CD8-positive, alpha-beta T cell (primary cell): ENCODE measurements at places on chromosomes 3 and 15. TPM values are rescaled to one million over a fixed set of nuclear protein-coding genes. Genes with fewer than 3 reads are reported as not detected.

Gene TMEM89
- total RNA-seq = not detected

Gene SPINK8
- not detected for total RNA-seq

Gene SLC12A1
- not detected for total RNA-seq

Gene SLC6A20
- 0.11 TPM for total RNA-seq

Gene TP63
- total RNA-seq = not detected

Gene RETNLB
- total RNA-seq = not detected

Gene CADPS
- total RNA-seq = not detected

Gene NRROS
- total RNA-seq = 5.7 TPM

Gene CLN6
- 7.9 TPM for total RNA-seq

Gene CLDN1
- total RNA-seq = not detected

Gene CFAP100
- total RNA-seq = not detected

Gene DUOXA2
- total RNA-seq = not detected

Gene ARPIN
- not detected for total RNA-seq

Gene UQCC5
- 6.8 TPM for total RNA-seq

Gene TBC1D21
- not detected for total RNA-seq

Gene ACTRT3
- total RNA-seq = not detected

Gene ACKR2
- 0.44 TPM for total RNA-seq

Gene PCOLCE2
- not detected for total RNA-seq

Gene REC114
- not detected for total RNA-seq

Gene SAMD7
- not detected for total RNA-seq

Gene GOLGA6D
- not detected for total RNA-seq

Gene TMCO5A
- not detected for total RNA-seq

Gene GPR27
- total RNA-seq = 0.30 TPM

Gene CHRM5
- not detected for total RNA-seq

Gene LOXL1
- total RNA-seq = 1.1 TPM

Gene XCR1
- total RNA-seq = not detected

Gene CHSY1
- 15.4 TPM for total RNA-seq

Gene FBXL2
- not detected for total RNA-seq

Gene LINGO1
- total RNA-seq = not detected

Gene MAGEL2
- not detected for total RNA-seq

Gene QARS1
- 343 TPM for total RNA-seq

Gene PSTPIP1
- total RNA-seq = 88.0 TPM

Gene GOLGA6L10
- total RNA-seq = 1.6 TPM

Gene SLC51A
- total RNA-seq = not detected

Gene TMEM45A
- total RNA-seq = not detected

Gene MYEF2
- total RNA-seq = 29.3 TPM

Gene CHRNA5
- total RNA-seq = 0.56 TPM

Gene IQCH
- 0.60 TPM for total RNA-seq

Gene SLC22A14
- not detected for total RNA-seq

Gene KLF15
- 0.16 TPM for total RNA-seq

Gene C3orf85
- not detected for total RNA-seq

Gene DET1
- 2.0 TPM for total RNA-seq

Gene ADIPOQ
- total RNA-seq = not detected
